DMS 273 treated with DMSO at 0.1 percent for 48 hours (cell line): ENCODE measurements at places on chromosomes 12 and 14.
A peak's percentile ranks its signal among the peaks of the same experiment; 100 is the strongest.

DNA sequence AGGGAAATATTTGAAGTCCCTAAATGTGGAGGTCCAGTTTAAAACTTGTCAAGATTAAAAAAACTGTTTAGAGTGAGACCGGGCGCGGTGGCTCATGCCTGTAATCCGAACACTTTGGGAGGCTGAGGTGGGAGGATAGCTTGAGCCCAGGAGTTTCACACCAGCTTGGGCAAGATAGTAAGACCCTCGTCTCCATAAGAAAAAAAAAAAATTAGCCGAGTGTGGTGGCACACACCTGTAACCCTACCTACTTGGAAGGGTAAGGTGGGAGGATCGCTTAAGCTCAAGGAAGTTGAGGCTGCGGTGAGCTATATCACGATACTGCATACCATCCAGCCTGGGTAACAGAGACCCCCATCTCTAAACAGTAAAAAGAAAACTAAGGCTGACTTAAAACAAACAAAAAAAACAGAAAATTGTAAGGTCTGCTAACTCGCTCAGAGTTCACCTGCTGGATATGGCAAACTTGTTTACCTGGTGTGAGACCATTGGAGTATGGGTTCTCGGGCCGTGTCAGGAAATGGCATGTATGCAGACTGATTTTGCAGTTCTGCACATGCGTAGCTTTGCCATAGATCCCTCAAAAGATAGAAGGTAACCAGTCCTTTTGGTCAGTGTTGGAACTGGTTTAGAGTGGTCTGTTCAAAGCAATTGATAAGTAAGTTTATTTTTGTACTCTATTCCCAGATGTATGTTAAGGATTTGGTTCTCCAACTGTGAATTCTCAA, 2.1 kb downstream of the RNF10 start:
- DNase-seq: no peak

- no peak for DNase-seq
Measured at GRCh38 chr12:112456029-112456428, 37.3 kb downstream of the PTPN11 start.

DNA sequence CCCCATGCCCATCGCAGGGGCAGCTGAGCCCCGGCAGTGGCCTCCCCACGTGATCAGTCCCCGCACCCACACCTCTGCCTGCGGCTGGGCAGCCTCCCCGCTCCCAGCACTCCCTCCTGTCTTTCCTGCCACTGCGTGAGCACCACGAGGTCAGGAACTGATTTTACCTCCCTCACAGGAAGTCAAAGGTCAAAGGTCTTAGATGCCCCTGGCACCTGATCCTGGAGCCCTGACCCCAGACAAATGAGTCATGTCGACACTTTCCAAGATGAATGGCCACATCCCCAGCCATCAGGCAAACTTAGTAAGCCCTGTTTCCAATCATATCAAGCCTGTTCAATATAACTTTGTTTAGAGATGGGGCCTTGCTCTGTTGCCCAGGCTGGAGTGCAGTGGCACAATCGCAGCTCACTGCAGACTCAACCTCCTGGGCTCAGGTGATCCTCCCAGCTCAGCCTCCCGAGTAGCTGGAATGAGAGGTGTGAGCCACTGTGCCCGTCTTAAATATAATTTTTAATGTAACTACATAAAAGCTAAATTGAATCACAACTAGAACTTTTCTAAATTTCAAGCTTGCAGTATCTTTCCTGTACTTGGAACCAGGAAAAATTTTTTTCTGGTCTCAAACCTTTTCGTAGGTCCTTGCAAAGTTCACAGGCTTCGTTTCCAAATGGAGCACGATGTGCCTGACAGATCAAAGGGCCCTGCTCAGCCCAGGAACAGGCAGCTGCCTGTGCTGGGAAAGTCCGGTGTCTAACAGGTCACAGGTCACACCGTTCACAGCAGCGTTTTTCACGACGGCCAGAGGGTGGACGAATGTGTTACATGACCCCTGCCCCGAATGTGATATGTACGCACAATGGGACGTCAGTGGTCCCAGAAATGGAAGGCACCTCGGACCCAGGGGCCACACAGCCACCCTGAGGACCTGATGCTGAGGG, 1.9 kb downstream of the LRCOL1 start:
- no peak for DNase-seq

DNA sequence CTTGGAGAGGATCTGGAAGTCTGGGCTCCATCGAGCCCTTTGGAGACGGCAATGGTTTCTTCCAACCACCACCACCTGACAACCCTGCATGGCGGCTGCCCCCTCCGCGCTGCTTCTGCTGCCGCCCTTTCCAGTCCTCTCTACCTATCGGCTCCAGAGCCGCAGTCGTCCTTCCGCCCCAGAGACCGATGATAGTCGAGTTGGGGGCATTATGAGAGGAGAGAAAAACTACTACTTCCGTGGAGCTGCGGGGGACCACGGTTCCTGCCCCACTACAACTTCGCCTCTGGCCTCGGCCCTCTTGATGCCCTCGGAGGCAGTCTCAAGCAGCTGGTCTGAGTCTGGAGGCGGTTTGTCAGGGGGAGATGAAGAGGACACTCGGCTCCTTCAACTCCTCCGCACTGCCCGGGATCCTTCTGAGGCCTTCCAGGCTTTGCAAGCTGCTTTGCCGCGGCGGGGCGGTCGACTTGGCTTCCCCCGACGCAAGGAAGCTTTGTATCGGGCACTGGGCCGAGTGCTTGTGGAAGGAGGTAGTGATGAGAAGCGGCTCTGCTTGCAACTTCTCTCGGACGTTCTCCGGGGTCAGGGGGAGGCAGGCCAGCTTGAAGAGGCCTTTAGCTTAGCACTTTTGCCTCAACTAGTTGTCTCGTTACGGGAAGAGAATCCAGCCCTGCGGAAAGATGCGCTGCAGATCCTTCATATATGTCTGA, 499 bp downstream of the TOGARAM1 start:
- DNase-seq: peak; percentile 84

- DNase-seq: no peak
Measured at GRCh38 chr14:35688126-35688826, 120.8 kb downstream of the RALGAPA1 start.

GRCh38 chr14:92173668-92174067, 51.9 kb downstream of the CPSF2 start:
- no peak for DNase-seq

DNA sequence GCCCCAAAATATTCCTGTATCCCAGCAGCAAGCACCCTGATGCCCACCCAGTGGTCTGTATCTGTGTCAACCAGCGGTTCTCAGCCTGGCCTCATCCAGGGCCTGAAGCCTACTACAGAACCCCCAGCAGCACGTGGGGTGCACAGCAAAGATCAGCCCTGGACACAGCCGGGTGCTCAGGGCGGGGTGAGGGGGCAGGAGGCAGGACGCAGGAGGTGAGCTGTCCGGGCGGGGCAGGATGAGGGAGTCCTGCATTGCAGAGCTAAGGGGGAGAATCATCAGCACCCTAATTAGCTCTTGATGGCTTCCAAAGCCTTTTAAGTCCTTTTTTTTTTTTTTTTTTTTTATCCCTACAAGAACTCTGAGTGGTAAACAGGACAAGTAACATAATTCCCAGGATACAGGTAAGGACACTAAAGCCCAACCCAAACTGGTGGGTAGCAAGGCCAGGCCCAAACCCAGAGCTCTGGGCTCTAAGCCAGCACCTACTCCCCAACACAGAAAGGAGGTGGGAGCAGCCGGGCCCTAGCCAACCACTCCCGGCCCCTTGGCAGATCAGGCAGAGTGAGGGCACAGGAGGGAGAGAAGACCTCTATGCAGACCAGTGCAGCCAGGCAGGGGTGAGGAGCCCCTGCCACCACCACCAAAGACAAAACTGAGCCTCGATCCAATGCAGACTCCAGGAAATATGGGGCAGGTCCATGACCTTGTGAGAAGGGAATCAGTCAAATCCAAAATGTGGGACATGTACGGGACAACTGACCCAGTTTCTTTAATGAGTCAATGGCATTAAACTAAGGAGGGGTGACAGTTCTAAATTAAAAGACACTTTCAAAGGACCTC, 32.3 kb upstream of the EIF5 start:
- no peak for DNase-seq
